Activated CD4-positive, alpha-beta T cell treated with anti-CD3 and anti-CD28 coated beads, Interleukin-2, amount 50 U/mL, for 48 hours (primary cell): ENCODE measurements at places on chromosomes 5 and 9.

DNA sequence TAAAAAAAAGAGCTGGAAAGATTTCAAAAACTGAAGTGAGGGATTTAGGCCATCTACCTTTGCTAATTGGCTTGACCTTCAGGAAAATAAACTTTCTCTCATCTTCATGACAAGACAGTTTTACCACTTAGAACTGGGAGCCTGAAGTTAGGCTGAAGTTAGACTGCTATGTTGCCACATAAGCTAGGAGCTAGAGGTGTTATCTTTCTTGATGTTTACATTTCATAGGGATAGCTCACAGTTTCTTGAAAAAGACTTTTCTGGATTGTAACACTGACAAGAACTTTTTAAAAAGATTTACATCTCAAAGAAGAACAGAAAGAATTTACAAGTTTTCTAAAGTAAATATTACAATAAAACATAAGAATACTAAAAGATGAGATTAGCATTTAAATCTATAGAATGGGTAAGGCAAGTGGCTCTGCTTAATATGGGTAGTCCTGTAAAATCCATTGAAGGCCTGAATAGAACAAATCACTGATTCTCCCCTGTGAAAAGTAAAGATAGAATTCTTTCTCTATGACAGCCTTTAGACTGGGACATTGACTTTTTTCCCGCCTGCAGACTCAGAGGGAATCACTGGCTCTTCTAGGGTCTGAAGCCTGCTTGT is 1665.4 kb upstream of the CDH9 start:
- no peak for DNase-seq

DNA sequence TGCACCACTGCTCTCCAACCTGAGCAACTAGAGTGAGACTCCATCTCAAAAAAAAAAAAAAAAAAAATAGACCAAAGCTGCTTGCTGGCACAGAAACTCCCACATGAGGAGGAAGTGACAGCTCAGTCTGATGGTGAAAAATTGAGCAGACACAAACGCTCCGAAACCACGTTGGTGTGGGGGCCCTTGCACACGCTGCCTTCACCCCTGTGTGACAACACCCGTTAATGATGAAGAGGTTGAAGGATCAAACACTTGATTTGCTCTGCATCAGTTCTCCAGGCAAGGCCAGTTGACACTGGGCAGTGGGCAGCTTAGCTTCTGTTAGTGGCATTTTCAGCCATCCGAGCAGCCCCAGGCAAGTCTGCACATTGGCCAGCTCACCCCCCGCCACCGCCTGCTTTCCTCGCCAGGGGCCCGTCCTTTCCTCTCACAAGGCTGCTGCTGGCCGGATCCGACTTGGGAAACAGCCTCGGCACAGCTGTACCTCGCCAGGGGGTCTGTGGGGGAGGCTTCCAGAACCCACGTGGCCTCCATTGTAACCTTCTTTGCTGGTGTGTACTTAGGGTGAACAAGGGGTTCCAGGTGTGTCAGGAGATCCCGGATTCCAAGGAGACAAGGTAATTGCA is 79.8 kb downstream of the COL27A1 start:
- DNase-seq: no peak

- DNase-seq: peak; percentile 64
Measured at GRCh38 chr5:134103397-134103796, 11.1 kb upstream of the TCF7 start.

- no peak for DNase-seq
Measured at GRCh38 chr5:124074500-124074899, 562.5 kb downstream of the CSNK1G3 start.

GRCh38 chr9:121439711-121440664 is 59.7 kb downstream of the GGTA1 start:
- no peak for DNase-seq

GRCh38 chr5:37738057-37738691 is 101.7 kb downstream of the GDNF start:
- no peak for DNase-seq

- DNase-seq: no peak
Measured at GRCh38 chr9:75921391-75922127, 31.1 kb downstream of the PCSK5 start.

- DNase-seq: no peak
Measured at GRCh38 chr5:132510076-132510475, 19.5 kb upstream of the IRF1 start.
